ENCODE measurements at places on chromosomes 3 and 15. TPM values are rescaled to one million over a fixed set of nuclear protein-coding genes. Genes with fewer than 3 reads are reported as not detected.

Gene NIPA2
- 55.2 TPM for polyA plus RNA-seq

Gene SQOR
- polyA plus RNA-seq: 11.3 TPM

Gene GNAT1
- polyA plus RNA-seq: not detected

Gene LDHAL6B
- polyA plus RNA-seq: not detected

- no peak for DNase-seq
These were observed 46.2 kb downstream of the ABTB1 start for GRCh38 chr3:127718916-127719290.

- DNase-seq: no peak
These were observed 206.2 kb downstream of the CTNNB1 start for GRCh38 chr3:41405466-41405865.

DNA sequence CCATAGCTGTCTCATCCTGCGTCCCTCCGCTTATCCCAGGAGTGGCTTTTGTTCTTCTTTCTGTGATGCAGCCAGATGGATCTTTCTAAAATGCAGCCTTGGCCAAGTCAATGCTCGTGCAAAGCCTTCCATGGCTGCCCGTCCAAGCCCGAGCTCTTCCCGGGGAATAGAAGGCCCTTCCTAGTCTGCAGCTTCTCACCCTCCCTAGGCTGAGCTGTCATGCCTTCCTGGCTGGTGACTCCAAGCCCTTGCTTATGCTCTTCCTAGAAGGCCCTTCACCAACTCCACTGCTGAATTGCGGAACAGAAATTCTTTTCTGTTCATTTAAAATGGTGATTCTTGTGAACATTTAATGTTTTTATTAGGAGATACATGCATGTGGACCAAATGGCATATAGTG lies 95.9 kb downstream of the SMAD6 start:
- DNase-seq: no peak

DNA sequence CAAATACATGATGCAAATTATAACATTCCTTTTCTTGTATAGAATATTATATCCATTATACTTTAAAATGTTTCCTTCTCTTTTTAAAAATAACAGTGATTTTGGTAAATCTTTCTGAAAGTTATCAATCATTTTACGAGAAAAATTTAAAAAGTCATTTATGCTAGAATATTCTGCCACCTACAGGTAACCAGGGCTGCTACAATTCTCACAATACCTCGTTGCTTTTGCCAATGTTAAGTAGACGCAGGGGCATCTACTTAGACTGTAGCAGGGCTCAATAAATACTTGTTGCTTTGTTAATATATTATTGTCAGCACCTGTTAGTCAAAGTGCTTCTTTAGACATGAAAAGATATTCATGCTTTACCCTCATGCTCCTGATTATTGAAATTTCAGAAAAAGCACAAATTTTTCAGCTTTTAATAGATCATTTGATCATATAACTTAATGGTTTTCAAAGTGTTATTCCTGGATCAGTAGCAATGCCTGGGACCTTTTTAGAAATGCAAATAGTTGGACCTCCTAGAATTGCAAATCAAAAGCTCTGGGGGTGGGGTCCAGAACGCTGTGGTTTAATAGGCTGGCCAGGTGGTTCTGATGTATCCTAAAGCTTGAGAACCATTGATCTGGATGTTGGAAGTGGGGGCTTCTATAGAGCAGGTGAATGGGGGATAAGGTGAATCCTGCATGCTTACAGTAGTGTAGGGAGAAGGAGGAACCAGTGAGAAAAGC lies 223.6 kb upstream of the PDZRN3 start:
- no peak for DNase-seq

- no peak for DNase-seq
These were observed 318.7 kb upstream of the SEMA6D start for GRCh38 chr15:47398594-47398993.

DNA sequence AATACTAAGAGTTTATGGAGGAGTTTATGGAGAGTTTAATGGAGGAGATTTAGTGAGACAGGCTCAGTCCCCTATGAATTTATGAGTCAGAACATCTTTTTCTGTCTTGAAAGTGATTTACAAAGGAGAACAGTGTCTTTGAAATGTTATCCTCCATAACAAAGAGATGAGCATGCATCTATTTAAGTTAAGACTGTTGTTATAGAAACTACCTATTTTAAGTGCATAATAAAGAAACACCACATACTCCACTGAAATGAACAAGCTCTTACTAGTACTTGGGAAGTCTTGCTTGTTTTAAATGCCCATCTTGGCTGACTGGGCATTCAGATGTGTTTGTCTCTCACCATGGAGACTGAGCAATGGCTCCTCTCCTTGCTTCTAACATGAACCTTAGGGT lies 118.7 kb upstream of the ACP3 start:
- no peak for DNase-seq

- DNase-seq: no peak
These were observed 68.0 kb downstream of the GMPS start for GRCh38 chr3:155938409-155938808.

Gene ZMYND10
- polyA plus RNA-seq: 0.33 TPM

DNA sequence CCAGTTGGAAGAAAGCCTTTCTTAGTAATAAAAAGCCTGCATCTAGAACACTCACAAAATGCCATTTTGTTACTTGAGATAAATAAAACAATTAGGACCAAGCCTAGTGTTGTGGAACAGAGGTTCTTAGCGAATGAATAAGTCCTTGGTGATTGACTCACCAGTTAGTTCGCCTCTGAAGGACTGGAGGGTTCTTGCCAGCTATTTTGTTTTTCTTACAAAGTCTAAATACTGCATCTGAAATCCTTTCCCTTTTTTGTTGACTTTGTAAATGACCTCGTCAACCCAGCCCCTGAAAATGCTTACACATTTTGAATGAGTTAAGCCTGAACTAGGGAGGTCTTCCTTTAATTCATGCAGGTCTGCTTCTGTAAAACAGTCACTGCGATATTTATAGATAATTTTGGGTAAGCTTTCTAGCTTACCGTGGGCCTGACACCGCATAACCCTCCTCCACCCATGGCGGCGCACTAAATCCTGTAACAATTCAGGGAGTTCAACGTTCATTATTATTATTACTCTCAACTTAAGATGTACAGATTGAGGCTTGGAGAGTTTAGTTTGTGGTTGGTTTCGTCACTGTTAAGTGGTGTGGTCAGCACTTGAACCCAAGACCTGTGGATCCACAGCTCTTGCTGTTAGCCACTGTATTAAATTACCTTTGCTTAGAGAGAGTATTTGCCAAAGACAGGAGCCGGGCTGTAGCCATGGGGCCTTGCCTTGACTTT lies 45.0 kb upstream of the SACM1L start:
- DNase-seq: peak; percentile 93

Gene CCR3
- polyA plus RNA-seq: not detected

GRCh38 chr15:83659417-83659812 lies 5.5 kb downstream of the ADAMTSL3 start:
- no peak for DNase-seq

DNA sequence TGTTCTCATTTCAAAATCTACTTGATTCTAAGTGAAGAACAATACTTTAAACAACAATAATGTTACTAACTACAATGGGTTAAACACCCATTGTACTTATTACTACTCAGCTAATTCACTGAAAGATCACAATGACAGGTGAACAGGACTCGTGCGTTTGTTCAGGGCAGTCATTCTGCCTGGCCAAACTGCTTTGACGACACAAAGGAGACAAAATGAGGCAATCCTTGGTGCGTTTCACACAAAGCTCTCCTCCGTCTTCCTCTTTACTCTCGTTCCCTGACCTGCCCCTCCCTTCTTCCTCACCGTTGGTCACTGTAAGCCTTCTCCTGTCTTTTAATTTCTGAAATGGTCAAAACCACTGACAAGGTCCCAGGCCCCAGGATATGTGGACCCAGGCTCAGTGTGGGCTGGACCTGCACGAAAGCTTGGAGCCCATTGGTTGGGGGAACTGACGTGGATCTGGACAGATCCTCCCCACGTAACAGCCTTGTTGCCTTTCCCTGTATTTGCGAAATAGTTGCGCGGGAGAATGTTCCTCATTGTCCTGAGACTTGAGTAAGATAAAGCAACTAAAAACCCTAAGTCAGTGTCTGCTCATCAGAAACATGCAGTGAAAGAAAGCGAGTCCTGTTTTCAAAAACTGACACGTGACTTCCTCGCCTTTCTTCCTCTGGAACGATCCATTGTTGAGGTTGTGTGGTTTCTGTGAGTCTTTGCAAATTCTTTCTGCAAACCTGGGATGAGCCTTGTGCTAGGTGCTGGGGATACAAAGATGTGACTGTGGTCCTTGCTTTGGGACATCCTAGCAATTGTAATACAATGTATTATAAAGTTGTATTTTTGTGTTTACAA lies 147.1 kb upstream of the RGMA start:
- DNase-seq: no peak

DNA sequence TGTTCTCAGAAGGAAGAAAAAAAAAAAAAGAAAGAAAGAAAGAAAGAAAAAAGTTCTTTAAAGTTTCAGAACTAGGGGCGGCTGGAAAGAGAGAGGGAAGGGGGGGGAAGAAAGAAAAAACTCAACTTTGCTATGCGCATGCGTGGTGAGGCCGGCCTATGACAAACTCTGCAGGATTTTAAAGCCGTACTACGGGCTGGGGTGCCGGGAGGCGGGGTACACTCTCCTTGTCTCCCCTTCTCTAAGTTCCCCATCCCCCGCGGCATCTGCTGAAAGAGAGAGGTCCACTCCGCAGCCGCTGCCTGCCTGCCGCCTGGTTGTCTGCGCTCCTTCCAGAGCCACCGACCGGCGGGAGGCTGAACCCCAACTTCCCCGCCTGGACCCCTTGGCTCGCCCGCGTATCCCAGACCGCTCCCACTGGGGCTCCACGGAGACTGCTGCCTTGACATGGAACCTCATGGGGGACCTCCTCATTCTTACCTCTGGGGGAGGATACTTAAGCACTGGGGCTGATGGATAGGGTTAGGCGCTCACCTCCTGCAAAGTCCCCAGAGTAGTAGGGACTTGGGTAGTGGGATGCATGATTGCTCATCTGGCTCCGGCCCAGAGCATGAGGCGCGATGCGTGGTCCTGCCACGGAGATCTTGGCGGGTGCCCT lies 1.4 kb upstream of the WNT5A start:
- peak; percentile 51 for DNase-seq

GRCh38 chr3:185717121-185717520 lies 107.7 kb downstream of the IGF2BP2 start:
- peak; percentile 39 for DNase-seq

- peak; percentile 6 for DNase-seq
These were observed 332.1 kb downstream of the ARRDC4 start for GRCh38 chr15:98292442-98293240.

Gene MORC1
- polyA plus RNA-seq: not detected

DNA sequence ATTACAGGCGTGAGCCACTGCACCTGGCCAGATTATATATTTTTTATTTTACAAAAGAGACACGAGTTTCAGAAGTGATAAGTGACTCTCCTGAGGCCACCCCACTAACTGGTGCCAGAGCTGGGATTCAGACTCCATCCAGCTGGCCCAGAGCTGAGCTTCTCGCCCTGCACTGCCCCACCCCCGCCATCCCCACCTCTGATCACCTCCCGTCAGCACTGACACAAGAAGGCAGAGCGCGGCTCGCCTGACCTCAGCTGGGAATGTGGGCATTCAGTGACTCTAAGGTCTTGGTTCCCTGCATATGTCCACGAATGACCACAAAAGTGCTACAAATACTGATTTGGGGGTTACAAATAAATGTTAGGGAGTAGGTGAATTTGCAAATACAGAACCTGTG lies 56.1 kb upstream of the GALNT15 start:
- no peak for DNase-seq

Gene FOXL2NB
- 0.01 TPM for polyA plus RNA-seq

DNA sequence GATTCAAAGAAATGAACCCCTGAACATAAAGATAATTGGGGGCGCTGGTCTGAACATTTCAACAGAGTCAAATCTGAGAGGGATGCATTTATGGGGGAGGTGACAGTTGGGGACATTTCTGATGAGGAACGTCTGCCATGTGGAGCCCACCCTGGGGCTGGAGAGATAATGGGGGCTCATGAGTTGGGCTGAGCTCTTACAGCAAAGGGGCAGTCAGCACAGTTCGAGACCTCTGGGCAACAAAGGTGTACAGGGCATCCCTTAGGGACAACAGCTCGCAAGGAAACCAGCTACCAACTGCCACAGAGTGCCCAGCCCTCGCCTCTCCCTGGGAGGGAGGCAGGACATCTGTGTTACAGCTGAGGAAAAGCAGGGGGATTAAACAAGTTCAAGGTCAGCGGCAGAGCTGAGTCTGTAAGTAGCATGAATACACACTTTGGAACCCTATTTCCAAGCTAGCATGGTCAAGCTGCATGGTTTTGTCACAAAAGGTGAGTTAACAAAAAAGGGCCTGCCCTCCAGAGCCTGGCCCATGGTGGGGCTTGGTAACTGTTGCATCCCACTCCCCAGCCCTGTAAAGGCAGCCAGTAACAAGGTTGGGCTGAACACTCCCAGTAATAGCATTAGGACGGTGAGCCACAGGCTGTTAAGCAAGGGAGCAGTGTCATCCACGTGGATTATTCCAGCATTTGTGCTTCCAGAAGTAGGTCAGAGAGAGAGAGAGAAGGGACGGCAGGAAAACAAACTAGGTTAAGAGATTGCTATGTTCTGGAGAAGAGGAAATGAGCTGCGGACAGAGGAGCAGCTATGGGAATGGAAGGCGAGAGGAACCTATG lies 4.3 kb downstream of the GNB5 start:
- DNase-seq: no peak

- peak; percentile 94 for DNase-seq
These were observed 23.6 kb downstream of the SEC61A1 start for GRCh38 chr3:128075522-128076482.

GRCh38 chr15:65952391-65953053 lies 83.2 kb downstream of the RAB11A start:
- DNase-seq: peak; percentile 46

DNA sequence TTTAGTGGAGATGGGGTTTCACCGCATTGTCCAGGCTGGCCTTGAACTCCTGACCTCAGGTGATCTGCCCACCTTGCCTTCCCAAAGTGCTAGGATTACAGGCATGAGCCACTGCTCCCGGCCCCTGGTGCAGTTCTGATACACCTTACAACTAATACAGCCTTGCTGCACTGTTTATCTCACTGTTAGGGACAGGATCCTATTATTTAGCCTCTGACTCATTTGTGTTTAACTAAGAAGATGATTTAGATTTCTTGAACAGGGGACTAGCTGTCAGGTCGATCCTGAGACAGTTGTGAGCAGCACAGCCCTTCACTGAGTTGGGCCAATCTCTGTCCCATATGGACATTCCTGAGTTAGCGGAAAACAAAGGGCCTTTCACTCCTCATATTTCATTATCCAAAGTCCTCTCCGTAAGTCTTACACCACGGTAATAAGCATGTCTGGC lies 19.2 kb downstream of the GYG1 start:
- no peak for DNase-seq

DNA sequence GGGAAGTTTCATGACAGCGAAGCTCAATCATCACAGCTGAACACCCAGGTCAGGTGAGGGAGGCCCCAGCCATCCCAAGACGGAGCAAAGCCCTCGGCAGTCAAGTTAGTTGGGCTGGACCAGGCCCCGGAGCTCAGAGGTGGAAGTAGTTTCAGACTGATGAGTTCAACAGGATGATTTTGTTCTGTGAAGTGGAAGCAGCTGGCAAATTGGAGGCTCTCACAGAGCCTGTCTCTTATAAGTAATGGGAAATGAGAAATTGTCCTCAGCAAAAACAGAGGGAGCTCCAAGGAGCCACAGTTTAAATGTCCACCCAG lies 245.1 kb downstream of the XXYLT1 start:
- DNase-seq: no peak

GRCh38 chr3:171620825-171621434 lies 160.7 kb upstream of the TNIK start:
- no peak for DNase-seq

Measured in endothelial cell of umbilical vein (primary cell).